ENCODE measurements at places on chromosomes 3 and 15. TPM values are rescaled to one million over a fixed set of nuclear protein-coding genes. Genes with fewer than 3 reads are reported as not detected.

Gene IQCF5
- not detected for total RNA-seq

GRCh38 chr15:62532367-62532766 lies 367.3 kb upstream of the C2CD4B start:
- no peak for DNase-seq

DNA sequence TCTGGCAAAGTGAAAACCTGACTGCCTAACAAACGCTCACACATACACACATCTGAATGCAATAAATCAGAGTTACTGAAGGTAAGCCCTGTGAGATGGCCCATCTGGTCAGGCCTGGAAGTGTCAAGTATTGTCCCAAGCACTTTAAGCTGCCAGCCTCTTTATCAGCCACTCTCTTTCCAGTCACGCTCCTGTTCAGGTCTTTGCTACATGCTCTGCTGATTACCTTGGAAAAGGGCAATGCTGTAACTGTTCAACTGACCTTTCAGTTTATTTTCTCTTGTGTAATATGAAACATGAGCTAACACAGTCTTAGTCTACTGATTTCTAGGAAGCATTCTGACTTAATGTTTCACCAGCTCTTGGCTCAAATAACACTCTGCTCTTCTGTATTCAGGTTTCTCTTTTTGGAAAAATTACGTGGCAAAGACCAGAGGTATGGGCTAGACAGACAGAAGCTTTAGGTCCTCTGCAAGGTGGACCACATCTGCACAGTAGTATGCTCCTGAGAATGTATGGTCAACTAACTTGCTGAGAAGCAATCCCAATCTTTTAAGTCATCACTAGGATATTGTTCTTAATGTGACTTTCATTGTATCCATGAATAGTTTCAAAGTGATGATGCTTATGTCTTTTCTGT lies 44.5 kb downstream of the GBE1 start:
- no peak for DNase-seq

DNA sequence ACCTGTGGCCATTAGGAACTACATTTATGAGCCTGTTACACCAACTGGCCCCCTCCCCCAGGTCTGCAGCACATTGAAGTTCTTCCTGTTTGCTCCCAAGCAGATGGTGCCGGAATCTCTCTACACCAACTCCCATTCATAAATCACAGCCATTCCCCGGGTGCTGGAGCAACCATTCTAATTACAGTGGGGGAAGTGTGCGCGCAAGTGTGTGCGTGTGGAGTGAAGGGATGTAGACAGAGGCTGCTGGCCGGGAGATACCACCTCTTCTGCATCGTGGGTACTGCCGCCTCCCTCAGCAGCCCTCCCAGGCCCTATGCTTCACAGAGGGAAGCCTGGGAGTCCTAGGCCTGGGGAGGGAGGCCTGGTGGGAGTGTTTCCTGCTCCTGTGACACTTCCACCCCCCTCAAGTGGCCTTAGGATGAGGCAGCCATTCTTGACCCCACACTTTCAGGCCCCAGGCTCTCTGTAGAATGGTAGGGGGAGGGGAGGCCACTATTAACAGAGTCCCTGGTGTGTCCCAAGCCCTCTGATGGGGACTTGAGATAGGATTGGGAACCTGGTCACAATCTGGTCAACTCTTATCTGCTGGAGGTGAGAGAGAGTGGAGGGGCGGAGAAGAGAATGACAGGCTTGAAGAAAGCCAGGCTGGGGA lies 69.1 kb downstream of the MAGEF1 start:
- DNase-seq = no peak

GRCh38 chr3:52054661-52055511 lies 1.5 kb downstream of the DUSP7 start:
- peak; percentile 51 for DNase-seq

Gene ISLR2
- total RNA-seq = not detected

GRCh38 chr3:50196253-50196801 lies 4.9 kb downstream of the GNAT1 start:
- DNase-seq = no peak

Gene MESP2
- total RNA-seq = not detected

- no peak for DNase-seq
Measured at GRCh38 chr15:66292571-66293418, 573 bp upstream of the DIS3L start.

- no peak for DNase-seq
Measured at GRCh38 chr15:101827257-101827656, 15.3 kb downstream of the OR4F15 start.

- no peak for DNase-seq
Measured at GRCh38 chr15:43237842-43238470, 17.1 kb upstream of the EPB42 start.

Gene SKOR1
- total RNA-seq = 0.09 TPM

DNA sequence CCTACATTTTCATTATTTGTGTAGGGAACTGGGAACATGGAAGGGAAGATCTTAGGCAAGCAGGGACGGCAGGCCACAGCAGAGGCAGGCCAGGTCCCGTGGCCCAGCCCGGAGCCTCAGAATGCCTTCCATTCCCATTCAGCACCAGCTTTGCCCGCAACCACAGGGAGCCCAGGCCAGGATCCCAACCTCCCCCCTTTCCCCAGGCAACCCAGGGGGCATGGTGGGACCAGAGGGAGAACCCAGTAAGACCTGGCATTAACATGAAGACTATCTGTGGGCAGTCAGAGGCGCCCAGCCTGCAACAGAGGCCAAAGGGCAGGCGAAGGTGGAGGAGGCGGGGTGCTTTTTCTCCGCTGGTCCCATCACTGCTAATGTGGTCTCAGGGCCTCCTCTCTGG lies 135.6 kb downstream of the TPRA1 start:
- no peak for DNase-seq

Gene IQCH
- total RNA-seq = 1.2 TPM

Gene GPR149
- not detected for total RNA-seq

GRCh38 chr3:30583973-30584372 lies 22.4 kb upstream of the TGFBR2 start:
- no peak for DNase-seq

Gene LAMB2
- total RNA-seq = not detected

All from activated CD8-positive, alpha-beta T cell treated with anti-CD3 and anti-CD28 coated beads for 36 hours (primary cell).